ENCODE measurements at places on chromosomes 2 and 18. TPM values are rescaled to one million over a fixed set of nuclear protein-coding genes. Genes with fewer than 3 reads are reported as not detected.
A peak's percentile ranks its signal among the peaks of the same experiment; 100 is the strongest.

The HOXD13 gene
- total RNA-seq: not detected

The SERPINB13 gene
- total RNA-seq: not detected

The NEU2 gene
- not detected for total RNA-seq

The CPLX4 gene
- total RNA-seq: not detected

The ATP8B1 gene
- total RNA-seq: 3.8 TPM

The FEV gene
- total RNA-seq: 0.13 TPM

The REG1B gene
- total RNA-seq: not detected

The RPIA gene
- total RNA-seq: 18.6 TPM

The USP40 gene
- 37.3 TPM for total RNA-seq

GRCh38 chr2:71559828-71560637, 106.7 kb downstream of the DYSF start:
- no peak for DNase-seq
- no peak overlapping the region for H3K4me3 ChIP-seq
- no peaks in the 10 kb centered on the region for H3K4me1 ChIP-seq
- no peaks in the 10 kb centered on the region for H3K27me3 ChIP-seq

GRCh38 chr2:192060161-192060560, 134.6 kb downstream of the TMEFF2 start:
- no peaks in the 10 kb centered on the region for H3K36me3 ChIP-seq
- no peak overlapping the region for H3K4me3 ChIP-seq
- no peak for DNase-seq

GRCh38 chr2:191907091-191907490, 60.2 kb upstream of the CAVIN2 start:
- no peaks in the 10 kb centered on the region for H3K36me3 ChIP-seq
- H3K4me1 ChIP-seq: no peaks in the 10 kb centered on the region
- no peaks in the 10 kb centered on the region for H3K27me3 ChIP-seq
- DNase-seq: no peak
- no peak overlapping the region for H3K27ac ChIP-seq
- H3K4me3 ChIP-seq: no peak overlapping the region

- no peak for DNase-seq
- H3K4me3 ChIP-seq: no peak overlapping the region
- H3K27me3 ChIP-seq: no peaks in the 10 kb centered on the region
These were observed 383.6 kb downstream of the DSEL start for GRCh38 chr18:67132919-67133318.

DNA sequence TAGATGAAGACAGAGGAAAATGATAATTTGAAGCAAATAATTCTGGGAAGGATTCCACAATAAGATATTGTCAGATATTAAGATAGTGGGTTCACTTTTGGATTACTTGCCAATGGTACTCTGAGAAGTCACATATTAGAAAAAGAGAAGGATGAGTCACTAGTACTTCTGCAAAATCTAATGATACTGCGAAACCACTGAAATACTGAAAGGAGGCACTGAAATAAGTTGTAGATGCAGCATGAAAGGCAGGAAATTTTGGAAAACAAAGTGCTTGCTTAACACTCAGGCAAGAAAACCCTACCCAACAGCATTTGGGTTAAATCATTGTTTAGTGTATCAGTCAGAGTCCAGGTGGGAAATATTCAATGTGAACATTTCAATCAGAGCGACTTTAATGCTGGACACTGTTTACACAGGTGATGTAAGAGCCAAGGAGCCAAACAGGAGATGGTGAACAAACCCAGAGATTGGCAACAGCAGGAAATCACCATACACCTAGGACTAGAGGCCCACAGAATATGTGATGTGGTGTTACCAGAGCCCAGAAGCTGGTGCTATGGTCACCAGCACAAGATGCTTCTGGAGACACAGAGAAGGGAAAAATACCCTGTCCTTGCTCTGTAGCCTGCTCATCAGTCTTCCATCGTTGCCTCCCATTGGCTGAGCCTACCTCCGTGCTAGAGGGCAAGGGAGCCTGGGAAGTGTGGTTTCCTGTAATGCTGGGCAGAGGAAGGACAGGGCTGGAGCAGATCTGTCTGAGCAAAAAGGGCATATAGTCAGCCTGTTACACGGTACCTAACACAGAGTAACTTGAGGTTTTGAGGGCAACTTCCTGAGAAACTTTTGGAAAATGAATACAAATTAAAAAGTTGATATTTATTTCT, 204.7 kb upstream of the ITGA4 start:
- H3K4me1 ChIP-seq: no peaks in the 10 kb centered on the region
- no peak for DNase-seq
- no peak overlapping the region for H3K27ac ChIP-seq
- H3K36me3 ChIP-seq: no peaks in the 10 kb centered on the region
- no peaks in the 10 kb centered on the region for H3K27me3 ChIP-seq

GRCh38 chr2:165277295-165277694, 38.1 kb downstream of the SCN2A start:
- no peak overlapping the region for H3K4me3 ChIP-seq
- no peaks in the 10 kb centered on the region for H3K27me3 ChIP-seq
- no peak for DNase-seq
- H3K36me3 ChIP-seq: no peaks in the 10 kb centered on the region
- no peaks in the 10 kb centered on the region for H3K4me1 ChIP-seq
- no peak overlapping the region for H3K27ac ChIP-seq

GRCh38 chr2:225040856-225041206, 1.4 kb downstream of the DOCK10 start:
- no peaks in the 10 kb centered on the region for H3K27me3 ChIP-seq
- H3K36me3 ChIP-seq: no peaks in the 10 kb centered on the region
- peak overlapping the region; percentile 50 for H3K4me3 ChIP-seq
- peaks cover 19% of the 10 kb centered on the region for H3K4me1 ChIP-seq
- DNase-seq: peak; percentile 28

- H3K4me1 ChIP-seq: no peaks in the 10 kb centered on the region
- no peak overlapping the region for H3K27ac ChIP-seq
- no peak for DNase-seq
These were observed 283.2 kb downstream of the INSIG2 start for GRCh38 chr2:118371515-118371914.

DNA sequence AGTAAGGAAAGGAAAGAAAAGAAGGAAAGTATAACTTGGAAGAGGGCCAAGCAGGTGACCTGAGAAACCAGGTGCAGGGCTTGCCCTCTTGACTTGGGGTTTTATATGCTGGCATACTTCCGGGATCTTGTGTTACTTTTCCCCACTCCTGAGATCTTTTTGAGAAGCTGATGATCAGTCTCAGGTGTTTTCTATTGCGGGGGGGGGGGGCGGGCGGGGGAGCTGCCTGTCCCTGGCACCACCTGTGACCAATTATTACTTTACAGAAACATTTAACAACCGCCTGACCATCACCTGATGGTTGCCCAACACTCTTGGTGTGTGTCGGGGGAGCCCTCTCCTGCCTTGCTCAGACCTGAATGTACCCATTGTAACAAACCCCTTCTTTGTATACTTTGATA, 6.9 kb upstream of the CASP10 start:
- no peak overlapping the region for H3K27ac ChIP-seq
- no peaks in the 10 kb centered on the region for H3K4me1 ChIP-seq
- H3K4me3 ChIP-seq: no peak overlapping the region
- H3K27me3 ChIP-seq: no peaks in the 10 kb centered on the region

GRCh38 chr2:151651274-151651673, 83.0 kb downstream of the NEB start:
- H3K27me3 ChIP-seq: no peaks in the 10 kb centered on the region
- no peak for DNase-seq
- no peak overlapping the region for H3K27ac ChIP-seq
- no peaks in the 10 kb centered on the region for H3K36me3 ChIP-seq

GRCh38 chr2:45839508-45840251, 188.2 kb downstream of the PRKCE start:
- peaks cover 6% of the 10 kb centered on the region for H3K4me1 ChIP-seq
- no peaks in the 10 kb centered on the region for H3K27me3 ChIP-seq
- no peak for DNase-seq
- no peak overlapping the region for H3K27ac ChIP-seq
- no peaks in the 10 kb centered on the region for H3K36me3 ChIP-seq

GRCh38 chr2:234770031-234770506, 181.7 kb upstream of the SH3BP4 start:
- no peaks in the 10 kb centered on the region for H3K36me3 ChIP-seq
- H3K4me1 ChIP-seq: peaks cover 7% of the 10 kb centered on the region
- DNase-seq: peak; percentile 56
- H3K4me3 ChIP-seq: no peak overlapping the region
- H3K27ac ChIP-seq: no peak overlapping the region

DNA sequence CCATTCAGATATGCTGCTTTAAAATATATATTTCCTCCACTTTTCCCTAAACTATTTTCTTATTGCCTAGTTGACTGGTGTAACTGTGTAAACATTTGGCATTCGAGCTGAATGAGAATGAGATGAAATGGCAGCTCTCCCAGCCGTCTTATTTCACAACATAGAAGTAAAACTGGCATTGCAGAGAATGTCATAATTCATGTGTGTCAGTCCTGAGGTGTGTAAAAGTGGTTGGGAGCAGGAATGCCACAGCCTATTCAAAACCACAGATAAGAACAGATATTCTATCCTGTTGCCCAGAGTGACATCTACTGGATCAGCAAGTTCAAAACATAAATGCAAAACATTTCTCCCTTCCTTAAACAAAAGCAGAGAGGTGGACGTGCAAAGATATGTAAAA, 565.5 kb upstream of the CHAC2 start:
- H3K27me3 ChIP-seq: no peaks in the 10 kb centered on the region
- H3K4me3 ChIP-seq: no peak overlapping the region
- no peak for DNase-seq
- no peaks in the 10 kb centered on the region for H3K4me1 ChIP-seq

- no peaks in the 10 kb centered on the region for H3K27me3 ChIP-seq
- H3K4me1 ChIP-seq: peaks cover 2% of the 10 kb centered on the region
These were observed at the start of gene FAM228A for GRCh38 chr2:24174851-24175277. Gene FAM228A (plus strand): TSS chr2:24175053. CDS start chr2:24175481, 428 bp downstream.

- no peak overlapping the region for H3K27ac ChIP-seq
- H3K4me3 ChIP-seq: no peak overlapping the region
- H3K36me3 ChIP-seq: no peaks in the 10 kb centered on the region
- H3K27me3 ChIP-seq: no peaks in the 10 kb centered on the region
- H3K4me1 ChIP-seq: no peaks in the 10 kb centered on the region
These were observed 239.4 kb downstream of the KLHL29 start for GRCh38 chr2:23624378-23624777.

DNA sequence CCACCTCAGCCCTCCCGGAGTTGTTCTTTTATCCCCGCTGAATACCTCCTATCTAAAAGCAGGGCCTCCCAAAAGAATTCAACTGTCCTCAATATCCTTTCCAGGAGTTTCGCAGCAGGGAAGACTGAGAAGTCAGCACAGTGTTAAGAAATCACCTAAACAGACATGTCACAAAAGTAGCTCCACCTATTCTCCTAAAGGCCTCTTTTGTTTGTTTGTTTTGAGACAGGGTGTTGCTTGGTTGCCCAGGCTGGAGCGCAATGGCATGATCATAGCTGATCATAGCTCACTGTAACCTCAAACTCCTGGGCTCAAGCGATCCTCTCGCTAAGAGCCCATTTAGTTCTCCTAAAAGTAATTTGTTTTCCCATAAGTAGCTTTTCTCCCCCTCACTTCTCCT, 53.8 kb downstream of the TEX44 start:
- H3K4me3 ChIP-seq: no peak overlapping the region
- H3K36me3 ChIP-seq: no peaks in the 10 kb centered on the region
- peaks cover 2% of the 10 kb centered on the region for H3K4me1 ChIP-seq
- H3K27ac ChIP-seq: no peak overlapping the region
- no peaks in the 10 kb centered on the region for H3K27me3 ChIP-seq
- DNase-seq: no peak

DNA sequence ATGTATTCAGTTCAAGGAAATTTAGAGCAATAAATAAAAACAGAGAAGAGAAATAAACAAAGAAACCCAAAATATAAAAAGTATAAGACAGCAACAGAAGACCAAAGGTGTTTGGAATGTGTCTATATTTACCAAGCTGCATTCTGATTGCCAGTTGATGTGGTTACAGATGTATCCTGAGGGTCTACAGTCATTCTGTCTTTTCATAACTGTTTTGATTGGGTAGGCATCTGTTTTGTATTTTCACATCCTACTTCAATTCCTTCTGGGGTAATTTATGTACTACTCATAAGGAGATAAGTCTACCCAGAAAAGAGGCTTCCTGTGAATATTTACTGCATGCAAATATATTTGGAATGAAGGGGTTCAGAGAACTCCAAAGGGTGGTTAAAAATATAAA, 596.8 kb upstream of the GCFC2 start:
- no peaks in the 10 kb centered on the region for H3K36me3 ChIP-seq
- no peak overlapping the region for H3K27ac ChIP-seq
- H3K27me3 ChIP-seq: no peaks in the 10 kb centered on the region
- no peak overlapping the region for H3K4me3 ChIP-seq
- no peaks in the 10 kb centered on the region for H3K4me1 ChIP-seq

DNA sequence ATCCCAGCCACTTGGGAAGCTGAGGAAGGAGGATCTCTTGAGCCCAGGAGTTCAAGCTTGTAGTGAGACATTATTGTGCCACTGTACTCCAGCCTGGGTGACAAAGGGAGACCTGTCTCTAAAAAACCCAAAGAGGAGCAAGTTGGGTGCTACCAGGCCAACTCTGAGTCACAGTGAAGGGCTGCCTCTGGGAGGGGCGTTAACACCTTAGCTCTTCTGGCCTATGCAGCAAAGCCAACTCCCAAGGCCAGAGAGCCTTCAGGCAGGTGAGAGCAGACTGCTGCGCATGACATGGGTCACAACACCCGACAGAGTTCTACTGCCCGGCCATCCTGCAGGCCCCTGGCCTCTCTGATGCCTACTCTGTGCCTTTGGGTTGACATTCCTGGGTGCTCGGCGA, 32.6 kb upstream of the ATG16L1 start:
- H3K4me3 ChIP-seq: no peak overlapping the region
- H3K36me3 ChIP-seq: no peaks in the 10 kb centered on the region
- no peak for DNase-seq
- H3K4me1 ChIP-seq: no peaks in the 10 kb centered on the region
- H3K27me3 ChIP-seq: no peaks in the 10 kb centered on the region
- no peak overlapping the region for H3K27ac ChIP-seq

All from ovary (tissue), 10 donors.